ENCODE measurements at places on chromosomes 2 and 18. TPM values are rescaled to one million over a fixed set of nuclear protein-coding genes. Genes with fewer than 3 reads are reported as not detected.

The ERFE gene
- 4.9 TPM for polyA plus RNA-seq

GRCh38 chr2:239926587-239927232 lies 98.4 kb downstream of the NDUFA10 start:
- no peak for DNase-seq

- DNase-seq = no peak
Measured at GRCh38 chr2:54927085-54927750, 123.0 kb downstream of the RTN4 start.

DNA sequence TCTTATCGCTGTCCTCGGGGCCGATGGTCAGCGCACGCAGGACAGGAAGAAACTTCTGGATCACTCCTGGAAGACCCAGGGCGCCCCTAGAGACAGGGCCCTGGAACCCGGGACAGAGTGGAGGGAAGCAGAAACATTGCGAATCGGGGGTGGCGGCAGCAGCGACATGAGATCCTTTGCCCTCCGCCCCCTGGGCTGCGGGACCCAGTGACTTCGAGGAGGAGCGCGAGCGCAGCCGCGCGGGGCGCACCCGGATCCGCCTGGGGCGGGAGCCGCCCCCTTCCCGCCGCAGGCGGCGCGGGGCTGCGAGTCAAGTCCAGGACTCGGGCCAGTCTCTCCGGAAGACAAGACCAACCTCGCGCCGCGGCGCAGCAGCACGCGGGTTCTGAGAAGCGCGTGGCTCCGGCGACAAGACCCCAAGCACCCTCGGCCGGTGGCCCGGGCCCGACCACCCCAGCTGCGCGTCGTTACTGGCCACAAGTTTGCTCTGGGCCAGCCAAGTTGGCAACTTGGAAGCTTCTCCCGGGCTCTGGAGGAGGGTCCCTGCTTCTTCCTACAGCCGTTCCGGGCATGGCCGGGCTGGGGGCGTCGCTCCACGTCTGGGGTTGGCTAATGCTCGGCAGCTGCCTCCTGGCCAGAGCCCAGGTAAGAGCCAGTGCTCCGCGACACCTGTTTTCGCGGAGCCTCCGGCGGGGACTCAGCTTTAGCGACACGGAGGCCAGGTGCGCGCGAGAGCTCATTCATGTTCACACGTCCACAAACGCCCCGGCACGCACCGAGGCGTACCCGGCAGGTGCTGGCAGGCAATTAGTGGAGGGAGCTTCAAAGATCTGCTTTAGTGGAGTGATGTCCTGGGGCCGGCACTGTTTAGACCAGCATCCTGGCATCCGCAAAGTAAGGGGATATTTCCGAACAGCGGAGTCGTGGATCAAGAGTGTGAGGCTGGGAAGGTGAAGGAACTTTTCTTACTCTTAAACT lies at the start of gene PTH2R:
Gene PTH2R, plus strand, starts transcription at position 319 of the 978 bp plus-strand sequence. Its CDS starts 252 bp downstream, at position 571.
- no peak for DNase-seq

The C2orf80 gene
- polyA plus RNA-seq = 0.44 TPM

- no peak for DNase-seq
Measured at GRCh38 chr18:24964216-24964615, 387.8 kb downstream of the ZNF521 start.

- no peak for DNase-seq
Measured at GRCh38 chr2:86062043-86062442, 43.6 kb downstream of the POLR1A start.

The TUBA4B gene
- 0.49 TPM for polyA plus RNA-seq

The PXDN gene
- polyA plus RNA-seq = 153 TPM

DNA sequence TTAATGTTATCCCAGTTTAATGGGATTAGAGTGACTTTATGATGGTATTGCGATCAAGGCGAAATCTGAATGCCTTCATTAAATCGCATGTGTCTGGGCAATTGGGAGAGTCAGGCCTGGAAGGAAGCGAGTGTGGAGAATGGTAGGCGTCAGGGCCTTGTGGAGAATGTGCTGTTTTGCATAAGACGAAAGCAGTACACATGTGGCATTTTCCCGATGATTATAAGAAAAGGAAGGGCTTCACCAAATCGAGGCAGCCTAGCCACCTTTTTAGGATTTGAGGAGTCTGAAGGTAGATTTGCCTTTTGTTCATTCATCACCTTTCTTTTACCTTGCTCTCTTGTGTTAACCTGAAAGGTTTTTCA lies 1.0 kb downstream of the ZNF532 start:
- DNase-seq = no peak

- DNase-seq = no peak
Measured at GRCh38 chr18:55641486-55641885, 53.5 kb upstream of the TCF4 start.

GRCh38 chr2:41859615-41860514 lies 188.0 kb upstream of the PKDCC start:
- DNase-seq = no peak

- no peak for DNase-seq
Measured at GRCh38 chr2:118031566-118031965, 17.7 kb upstream of the CCDC93 start.

DNA sequence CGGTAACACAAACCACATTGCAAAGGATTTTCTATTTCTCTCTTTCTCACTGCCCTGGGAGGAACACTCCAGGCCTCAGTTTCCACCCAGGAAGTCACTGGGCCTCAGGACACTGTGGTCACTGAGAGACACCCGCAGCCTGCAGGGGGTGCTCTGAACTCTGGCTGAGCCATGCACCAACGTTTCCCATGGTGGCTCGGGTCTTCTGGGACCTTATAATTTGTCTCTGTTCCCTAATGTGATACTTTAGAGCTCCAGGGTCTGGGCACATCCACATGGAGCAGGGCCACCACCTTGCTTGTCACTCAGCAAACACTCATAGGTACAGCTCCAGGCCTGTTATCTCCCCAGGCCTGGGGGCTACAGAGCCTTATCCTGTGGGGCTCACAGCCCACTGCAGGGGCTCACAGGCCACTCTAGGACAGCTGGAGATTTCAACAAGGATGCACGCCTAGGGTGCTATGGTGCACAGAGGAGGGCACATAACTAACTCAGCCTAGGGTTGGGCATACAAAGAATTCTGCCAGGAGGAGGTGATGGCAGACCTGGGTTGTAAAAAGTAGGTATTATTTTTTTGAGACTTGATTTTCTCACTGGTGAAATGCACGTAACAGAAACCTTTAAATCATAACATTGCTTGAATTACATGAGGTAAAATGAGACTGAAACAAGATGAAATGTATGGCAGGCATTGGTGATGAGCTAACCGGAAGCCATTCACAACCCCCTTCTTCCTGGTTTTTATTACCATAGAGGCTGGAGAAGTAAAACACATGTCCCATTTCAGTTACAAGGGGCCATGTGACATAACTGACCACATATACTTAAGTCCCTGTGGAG lies 3.0 kb upstream of the HS1BP3 start:
- no peak for DNase-seq

DNA sequence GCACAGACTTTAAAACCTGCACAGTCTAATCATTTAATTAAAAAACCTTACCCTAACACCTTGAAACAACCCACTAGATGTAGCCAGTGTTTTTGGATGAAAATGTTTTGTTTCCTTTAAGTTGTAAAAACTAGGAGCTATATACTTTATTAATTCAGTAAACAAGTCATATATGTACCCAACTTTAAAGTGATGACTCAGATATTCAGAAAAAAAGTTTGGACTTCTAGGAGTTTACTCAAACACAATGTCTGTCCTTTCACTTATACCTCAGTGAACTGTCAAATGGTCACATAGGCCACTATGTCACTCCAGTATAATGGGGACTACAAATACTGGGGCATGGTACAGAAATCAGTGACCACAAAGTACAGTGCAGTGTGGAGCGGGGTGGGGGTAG lies 360.3 kb downstream of the LRRTM1 start:
- DNase-seq = no peak

DNA sequence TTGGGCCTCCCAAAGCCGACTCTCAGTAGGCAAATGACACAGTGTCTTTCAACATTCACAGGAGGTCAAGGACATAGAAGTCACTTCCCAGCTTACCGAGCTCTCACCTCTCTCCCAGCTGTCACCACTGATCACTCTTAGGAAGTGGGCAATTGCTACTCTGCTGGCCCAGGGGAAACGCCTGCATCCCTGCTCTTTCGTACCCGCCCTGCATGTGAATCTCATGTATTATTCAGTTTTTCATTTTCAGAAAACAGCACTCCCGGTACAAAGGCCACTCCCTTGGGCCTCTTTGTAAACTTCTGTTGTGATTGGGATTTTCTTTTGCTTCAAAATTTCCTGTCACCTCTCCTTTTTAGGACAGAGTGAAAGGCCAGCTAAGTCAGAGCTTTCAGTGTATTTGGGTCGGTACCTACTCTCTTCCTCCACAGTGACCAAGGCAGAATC lies 15.4 kb downstream of the MRPL44 start:
- DNase-seq = no peak

DNA sequence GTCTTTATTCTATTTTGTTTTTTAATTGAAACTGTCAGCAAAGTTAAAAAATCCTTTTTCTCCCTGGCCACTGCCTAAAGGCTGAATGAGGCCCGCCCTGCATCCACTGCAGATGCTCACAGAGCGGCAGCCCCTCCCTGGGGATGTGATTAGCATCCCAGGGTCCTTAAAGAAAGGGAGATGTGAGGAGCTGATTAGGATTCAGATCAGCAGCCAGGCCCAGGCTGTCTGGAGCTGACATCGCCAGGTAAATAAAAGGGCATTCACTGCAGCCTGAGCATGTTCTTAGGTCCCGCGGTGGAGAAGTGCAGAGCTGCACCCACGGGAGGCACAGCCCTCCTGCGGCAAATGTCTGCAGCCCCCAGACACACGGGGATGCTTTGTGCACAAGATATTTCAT lies 83.8 kb downstream of the LONRF2 start:
- DNase-seq = no peak

GRCh38 chr2:122639176-122639575 lies 883.7 kb downstream of the TSN start:
- no peak for DNase-seq

The FIGN gene
- 9.5 TPM for polyA plus RNA-seq

DNA sequence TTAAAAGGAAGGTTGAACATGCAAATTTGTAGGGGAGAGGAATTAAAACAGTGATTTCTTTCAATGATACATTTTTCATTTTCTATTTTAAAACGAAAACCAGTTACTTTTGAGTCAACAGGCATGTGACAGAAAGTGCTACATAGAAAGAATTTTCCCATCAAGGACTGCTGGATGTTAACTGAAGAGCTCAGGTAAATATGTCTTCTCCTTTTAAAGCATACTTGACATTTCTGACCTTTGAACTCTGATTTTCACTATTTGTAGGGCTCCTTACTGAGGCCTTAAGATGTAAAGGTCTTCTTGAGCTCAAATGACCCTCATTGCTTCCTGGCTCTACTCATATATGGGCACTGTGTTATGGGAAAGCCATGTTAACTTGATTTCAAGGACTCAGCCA lies 32.4 kb downstream of the FIGN start:
- DNase-seq = no peak

- DNase-seq = no peak
Measured at GRCh38 chr2:75540994-75541393, 19.7 kb downstream of the EVA1A start.

DNA sequence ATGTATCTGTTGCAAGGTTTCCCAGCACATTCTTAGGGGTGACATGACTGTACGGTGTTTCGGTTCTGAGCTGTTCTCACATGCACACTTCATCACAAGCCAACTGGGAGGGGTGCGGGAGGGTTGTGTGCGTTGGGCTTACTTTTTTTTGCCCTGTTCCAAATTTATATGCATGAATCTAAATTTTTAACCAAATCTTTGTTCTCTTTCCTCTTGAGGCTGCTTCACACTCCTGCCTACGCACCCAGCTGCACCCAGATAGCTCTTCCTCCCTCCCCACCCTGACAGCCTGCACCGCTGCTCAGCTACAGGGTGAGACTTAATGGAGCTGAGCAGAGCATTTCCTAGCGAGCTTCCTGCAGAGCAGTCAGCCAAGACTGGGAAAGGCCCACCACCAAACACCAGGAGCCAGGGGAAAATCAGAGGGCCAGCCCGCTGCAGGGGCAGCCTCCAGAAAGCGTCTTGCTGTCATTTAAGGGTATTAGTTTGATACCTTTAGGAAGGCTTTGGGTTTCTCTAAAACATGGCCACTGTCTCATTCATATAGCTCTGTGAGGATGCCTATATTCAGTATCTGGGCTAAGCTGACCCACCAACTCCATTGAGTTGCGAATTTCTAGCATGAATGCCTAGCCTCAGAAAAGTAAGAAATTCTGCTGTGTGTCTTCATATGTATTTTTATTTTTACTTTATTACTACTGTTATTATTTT lies 84.5 kb downstream of the POU3F3 start:
- DNase-seq = no peak

GRCh38 chr18:26574958-26575864 lies 26.9 kb upstream of the KCTD1 start:
- no peak for DNase-seq

DNA sequence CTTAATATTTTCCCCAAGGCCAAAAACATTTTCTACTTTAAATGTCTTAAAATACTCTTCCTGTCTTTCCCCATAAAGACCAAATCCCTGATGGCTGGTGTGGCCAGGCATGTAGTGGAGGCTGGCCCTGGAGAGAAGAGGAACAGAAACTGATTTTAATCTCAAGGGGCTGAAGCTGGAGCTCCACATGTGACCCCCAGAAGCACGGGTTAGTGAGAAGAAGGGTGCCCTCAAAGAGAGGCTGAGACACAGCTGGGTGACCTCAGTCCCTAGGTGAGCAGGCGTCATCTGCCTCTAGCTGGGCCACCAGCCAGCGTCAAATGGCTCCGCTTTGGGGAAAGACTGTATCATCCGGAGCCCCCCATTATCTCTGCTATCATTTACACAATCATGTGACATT lies 19.3 kb upstream of the TMEM18 start:
- DNase-seq = no peak

The AOX1 gene
- polyA plus RNA-seq = 2.2 TPM

- DNase-seq = no peak
Measured at GRCh38 chr2:203451011-203451410, 84.1 kb downstream of the RAPH1 start.

GRCh38 chr2:99928470-99929053 lies 213.8 kb downstream of the AFF3 start:
- DNase-seq = no peak

The FAM98A gene
- polyA plus RNA-seq = 54.1 TPM

The CUL3 gene
- 141 TPM for polyA plus RNA-seq

The SPDYA gene
- 1.7 TPM for polyA plus RNA-seq

- DNase-seq = no peak
Measured at GRCh38 chr18:47471784-47472183, 220.3 kb upstream of the SKOR2 start.

The NEU2 gene
- not detected for polyA plus RNA-seq

- DNase-seq = no peak
Measured at GRCh38 chr2:158413581-158413980, 43.0 kb downstream of the CCDC148 start.

The RTP5 gene
- polyA plus RNA-seq = not detected

Measured in right renal cortex interstitium (tissue), 3 donors.